ENCODE measurements at places on chromosomes 1 and 21.

GRCh38 chr1:58783090-58783992, 506 bp downstream of the JUN start:
- no peak for DNase-seq

DNA sequence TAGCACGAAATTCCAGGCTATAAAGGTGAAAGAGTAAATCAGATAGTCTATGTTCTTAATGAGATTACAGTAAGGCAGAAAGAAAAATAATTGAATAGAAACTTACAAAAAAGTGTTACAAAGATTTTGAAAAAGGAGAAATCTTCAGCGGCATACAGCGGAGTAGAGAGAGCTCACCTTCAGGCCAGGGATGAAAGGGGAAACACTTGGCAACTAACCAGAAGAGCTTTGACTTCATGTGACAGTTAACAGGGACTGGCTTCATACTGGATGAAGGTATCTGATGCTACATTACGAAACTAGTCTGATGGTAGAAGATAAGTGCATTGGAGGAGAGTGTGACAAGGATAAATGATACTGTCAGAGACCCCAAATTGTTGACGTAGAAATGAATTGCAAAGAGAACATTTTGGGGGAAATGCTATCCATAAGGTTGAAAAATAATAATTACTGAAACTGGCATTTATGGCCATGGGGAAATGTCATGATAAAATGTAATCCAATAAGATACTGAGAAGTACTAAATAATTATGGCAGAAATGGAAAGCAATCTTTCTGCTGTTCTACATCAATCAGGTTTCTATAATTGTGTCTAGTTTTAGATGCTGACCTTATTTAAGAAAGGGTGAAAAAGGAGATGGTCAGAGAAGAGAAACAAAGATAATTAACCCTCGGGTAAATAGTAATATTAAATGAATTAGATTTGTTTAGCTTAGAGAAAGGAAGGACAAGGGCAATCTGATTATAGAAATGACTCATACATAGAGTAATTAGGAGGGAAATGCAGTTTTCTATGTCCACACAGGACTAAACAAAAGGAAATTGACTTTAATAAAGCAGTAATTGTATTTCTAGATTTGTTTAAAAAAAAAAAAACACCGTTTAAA, 808.7 kb downstream of the NCAM2 start:
- DNase-seq: no peak

DNA sequence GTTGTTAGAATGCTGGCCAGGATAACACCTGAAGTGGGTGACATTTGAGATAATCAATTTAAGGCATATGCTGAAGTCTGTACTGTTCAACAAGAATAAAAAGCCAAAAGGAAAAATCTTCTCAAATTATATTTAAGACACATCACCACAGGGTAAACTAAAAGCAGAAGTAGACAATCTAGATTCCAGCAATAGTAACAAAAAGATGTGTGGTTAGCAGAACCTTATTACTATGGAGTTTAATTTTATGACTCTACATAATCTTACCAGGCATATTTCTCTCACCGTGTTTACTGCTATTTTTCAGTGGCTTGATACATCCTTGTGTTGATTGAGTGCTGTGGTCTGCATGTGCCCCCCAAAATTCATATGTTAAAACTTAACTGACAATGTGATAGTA, 300.4 kb upstream of the ZP4 start:
- DNase-seq: no peak

DNA sequence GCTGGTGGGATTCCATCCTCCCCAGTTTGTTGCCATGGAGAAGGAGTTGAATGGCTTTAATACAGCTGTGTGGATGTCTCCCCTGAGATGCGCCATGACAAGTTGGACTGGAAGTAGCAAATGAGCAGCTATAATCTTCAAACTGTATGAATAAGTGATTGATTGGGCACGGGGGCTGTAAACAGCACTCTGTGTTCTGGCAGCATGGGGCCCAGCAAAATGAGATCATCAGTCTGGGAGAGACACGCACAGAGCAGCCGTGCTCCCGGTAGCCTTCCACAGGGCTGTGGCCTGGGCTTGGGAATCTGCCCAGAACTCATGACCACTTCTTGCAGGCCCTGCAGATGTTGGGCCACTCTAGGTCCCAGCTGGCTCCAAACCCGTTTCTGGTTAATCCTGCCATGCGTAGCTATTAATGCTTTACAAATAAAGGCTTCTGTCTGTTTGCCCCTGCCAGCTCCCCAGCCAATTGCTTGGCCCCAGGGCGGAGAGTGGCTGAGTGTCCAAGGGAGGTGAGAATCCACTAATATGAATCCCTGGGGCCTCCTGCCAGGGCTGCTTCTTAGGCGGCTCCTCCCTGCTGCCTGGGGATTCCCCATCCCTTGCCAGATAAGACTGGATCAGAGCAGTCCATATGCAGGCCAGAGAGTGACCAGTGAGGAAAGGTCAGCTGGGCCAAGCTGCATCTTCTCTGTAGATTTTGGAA, 642.9 kb downstream of the AJAP1 start:
- no peak for DNase-seq

DNA sequence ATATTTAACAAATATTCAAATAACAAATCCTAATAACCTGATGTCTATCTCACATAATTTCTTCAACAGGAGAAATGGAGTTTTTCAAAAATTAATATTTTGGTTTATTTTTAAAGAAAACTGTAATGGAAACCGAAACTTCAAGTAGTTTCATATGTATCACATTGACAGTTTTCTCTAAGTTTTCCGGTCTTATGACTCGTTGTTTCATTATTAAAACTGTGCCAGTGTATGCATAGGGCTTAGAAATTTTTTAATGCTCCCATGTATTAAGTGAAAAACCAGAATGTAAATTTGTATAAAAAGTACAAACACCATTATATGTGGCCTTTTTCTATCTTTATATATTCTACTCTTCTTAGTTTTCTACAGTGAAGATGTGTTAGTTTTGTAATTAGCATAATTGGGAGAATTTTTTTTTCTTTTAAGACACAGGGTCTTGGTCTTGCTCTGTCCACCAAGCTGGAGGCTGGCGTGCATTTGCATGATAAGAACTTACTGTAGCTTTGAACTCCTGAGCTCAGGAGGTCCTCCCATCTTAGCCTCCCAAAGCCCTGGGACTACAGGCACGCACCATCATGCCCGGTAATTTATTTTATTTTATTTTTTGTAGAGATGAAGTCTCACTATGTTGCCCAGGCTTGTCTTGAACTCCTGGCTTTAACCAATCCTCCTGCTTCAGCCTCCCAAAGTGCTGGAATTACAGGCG, 43.9 kb upstream of the SAMSN1 start:
- no peak for DNase-seq

DNA sequence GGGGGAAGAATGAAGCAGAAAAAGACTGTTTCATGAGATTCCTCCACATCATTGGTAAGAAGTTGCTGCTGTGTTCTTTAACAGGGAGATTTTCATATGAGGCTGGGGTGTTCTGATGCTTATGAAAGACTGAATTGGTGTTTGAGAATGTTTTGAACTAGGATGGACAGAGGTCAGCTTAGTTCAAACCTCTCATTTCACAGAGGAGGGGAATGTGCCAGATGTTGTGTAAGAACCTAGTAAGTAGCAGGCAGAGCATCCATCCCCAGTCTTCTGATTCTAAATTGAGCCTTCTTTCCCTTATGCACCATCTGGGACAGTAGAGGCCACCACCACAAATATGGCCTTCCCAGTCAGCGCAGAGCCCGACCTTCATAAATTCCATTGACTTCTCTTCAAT, 43.7 kb downstream of the SAMD13 start:
- DNase-seq: no peak

DNA sequence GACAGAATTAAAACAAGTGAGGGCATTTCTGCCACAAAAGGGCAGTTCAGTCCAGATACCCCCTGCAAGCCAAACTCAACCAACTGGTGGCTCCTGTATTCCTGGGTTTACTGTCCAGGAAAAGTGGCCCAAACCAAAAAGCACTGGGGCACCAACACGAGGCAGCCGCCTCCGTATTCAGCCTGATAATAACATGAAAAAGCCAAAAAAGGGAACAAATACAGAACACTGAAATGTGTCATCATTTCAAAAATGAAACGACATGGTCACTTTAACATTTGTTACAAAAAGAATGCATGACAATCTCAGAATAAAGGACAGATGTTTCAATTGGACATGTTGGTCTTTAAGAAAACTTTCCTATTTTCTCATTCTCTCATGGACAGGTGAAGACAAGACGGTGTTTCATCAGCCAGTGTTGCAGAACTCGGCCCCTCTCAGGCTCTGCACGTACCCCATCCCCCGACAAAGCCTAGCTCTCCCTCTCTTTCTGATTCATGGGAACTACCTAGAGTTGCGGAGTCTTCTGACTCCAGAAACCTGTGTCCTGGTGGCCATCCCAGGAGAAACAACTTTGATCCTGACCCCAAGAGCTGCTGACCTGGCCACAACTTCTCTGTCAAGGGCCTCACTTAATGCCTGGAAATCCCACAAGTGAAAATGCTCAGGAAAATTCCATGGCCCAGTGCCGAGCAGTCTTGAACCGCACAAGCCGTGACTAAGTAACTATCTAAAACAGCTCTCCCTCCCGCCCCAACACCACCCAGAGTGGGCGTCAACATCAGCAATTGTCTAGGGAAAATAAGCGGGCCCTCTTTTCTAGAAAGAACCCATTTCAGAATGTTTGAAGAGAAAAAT, 27.1 kb downstream of the ZBTB17 start:
- DNase-seq: no peak

- DNase-seq: no peak
These were observed 140.9 kb downstream of the ACTL8 start for GRCh38 chr1:17895986-17896385.

GRCh38 chr1:171794085-171794484, 12.6 kb downstream of the METTL13 start:
- DNase-seq: no peak

GRCh38 chr1:17646444-17647280, 107.2 kb downstream of the ARHGEF10L start:
- DNase-seq: no peak

- no peak for DNase-seq
These were observed 80.4 kb upstream of the ADAMTS5 start for GRCh38 chr21:27047283-27047657.

GRCh38 chr1:212667223-212668139, 32.2 kb downstream of the BATF3 start:
- no peak for DNase-seq

DNA sequence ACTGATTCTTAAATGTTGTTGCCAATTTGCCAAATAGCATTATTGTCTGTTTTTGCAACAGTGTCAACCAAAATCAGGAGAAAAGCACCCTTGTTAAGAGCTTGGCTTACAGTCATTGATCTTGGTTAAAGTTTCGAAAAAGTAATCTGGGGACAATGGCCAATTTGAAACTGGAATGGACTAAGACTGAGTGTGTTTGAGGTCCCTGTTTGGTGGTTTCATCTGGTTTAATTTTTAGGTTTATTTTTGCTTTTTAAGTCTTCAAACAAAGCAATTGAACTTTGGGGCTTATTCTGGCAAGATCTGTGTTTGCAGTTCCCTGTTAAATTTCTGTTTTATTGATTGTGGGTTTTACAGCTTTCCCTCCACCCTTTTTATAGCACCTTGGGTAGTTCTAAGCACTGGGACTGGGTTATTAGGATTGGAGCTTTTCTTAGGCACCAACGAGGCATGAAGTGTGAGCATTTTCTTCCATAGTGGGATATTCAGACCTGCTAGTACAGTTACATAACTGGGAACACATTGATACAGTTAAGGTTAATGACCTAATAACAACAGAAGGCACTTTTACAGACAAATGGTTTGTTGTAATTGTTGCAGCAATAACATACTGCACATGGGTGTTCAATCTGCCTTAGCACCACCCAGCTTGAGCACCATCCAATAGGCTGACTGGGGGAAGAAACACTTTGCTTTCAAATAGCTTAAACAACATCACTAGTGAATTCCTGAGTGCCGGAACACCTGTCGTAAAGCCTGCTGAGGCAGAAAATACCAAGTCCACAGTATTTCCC, 40.6 kb upstream of the MAP10 start:
- no peak for DNase-seq

- DNase-seq: no peak
These were observed 11.9 kb downstream of the RAP1A start for GRCh38 chr1:111631502-111631901.

GRCh38 chr1:28314547-28314941, 14.3 kb upstream of the MED18 start:
- no peak for DNase-seq

- no peak for DNase-seq
These were observed 53.6 kb downstream of the LRRC8C start for GRCh38 chr1:89686520-89686919.

DNA sequence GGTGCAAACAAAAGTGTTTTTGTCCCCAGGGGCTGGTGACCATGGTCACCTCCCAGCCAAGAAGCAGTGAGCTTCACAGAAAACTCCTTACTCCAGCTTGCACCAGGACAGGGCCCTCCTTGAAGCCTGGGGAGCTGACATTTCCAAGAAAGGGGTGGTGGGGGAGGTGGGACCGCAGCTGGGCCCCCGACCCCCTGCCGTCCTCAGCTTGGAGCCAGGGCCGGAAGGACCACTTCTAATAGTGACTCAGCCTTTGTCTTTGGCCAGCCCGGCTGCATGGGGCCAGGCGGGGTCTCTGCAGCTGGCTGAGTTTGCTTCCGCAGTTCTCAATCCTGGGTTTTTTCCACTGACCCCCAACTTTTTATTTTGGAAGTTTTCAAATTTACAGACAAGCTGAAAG, 136.5 kb upstream of the POU3F1 start:
- DNase-seq: no peak
